ENCODE measurements at places on chromosomes 2 and 18.

GRCh38 chr2:187208199-187208785 is 239.8 kb downstream of the CALCRL start:
- no peak for DNase-seq

DNA sequence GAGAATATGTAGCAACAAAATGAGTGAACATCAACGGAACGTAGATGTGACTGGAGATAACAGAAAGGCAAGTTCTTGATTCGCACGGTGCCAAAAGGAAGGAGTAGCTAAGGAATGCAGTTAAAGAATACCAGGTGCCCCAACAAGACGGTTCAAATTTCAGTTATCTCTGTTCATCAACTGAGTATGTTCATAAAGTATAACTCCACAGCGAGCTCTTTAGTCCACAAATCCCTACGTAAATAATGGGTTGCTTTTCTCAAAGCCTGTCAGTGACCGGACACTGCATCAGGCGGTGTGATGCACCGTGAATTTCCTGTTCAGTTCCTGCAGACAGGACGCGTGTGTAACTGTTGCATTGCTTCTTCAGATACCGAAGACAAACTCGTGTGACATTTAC is 91.8 kb downstream of the NOL10 start:
- DNase-seq: no peak

DNA sequence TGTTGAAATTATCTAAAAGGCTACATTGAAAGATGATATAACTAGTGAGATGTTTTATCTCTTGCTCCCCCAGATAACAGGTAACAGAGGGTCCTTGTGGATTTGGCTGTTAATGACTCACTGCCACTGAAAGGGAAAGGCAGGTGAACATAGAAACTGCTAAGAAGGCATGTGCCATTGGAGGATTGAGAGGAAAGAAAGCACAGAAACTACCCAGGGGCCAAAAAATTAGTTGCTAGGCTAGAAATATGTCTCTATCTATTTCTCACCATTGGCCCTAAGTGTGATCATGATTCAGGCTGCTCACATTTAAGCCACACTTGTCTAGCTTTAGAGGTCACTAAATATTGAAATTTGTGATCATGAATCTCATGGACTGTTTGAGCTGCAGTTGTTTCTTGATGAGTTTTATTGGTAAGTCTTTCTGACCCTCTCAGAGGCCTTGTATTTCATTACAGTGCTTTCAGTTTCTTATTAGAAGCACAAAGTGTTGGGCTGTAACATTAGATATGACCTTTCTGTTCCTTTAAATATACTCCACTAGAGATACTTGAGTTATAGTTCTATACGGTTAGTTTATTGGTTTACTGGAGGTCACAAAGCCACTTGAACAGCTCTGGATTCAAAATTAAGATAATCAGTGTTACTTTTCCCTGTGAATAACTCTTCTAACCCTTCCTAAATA is 26.2 kb downstream of the NAB1 start:
- no peak for DNase-seq

DNA sequence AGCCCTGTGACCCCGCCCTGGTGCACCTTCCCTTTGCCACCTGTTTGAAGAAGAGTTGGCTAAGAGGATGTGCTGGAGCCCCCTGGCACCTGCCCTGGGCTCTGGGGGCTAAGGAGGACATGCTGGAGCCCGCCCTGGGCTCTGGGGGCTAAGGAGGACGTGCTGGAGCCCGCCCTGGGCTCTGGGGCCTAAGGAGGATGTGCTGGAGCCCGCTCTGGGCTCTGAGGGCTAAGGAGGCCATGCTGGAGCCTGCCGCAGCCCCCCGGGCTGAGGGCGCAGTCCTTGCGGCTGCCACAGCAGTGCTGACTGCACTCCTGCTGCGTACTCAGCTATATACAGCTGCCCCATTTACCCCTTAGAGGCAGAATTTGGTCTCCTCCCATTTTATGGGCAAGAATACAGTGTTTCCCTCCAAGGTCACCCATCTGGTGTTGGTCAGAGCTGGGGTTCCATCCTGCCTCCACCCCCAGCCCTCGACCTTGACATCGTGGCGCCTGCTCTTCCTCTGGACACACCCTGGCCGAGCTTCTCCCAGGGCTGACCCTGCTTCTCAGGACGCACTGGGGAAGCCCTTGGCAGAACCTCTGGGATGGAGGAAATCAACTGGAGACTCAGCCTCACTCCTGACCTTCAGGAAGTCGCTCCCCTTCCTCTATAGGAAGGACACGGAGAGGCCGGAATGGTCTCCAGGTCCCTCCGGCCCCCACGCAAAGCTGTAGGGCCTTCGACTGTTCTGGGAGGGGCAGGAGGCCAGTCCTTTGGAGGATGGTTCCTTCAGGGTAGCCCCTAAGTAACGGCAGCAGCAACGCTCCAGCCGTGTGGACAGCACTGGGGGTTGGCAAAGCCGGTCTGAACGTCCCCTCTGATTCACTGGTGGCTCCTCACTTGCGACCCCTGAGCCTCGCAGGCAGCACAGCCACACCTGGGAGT is 65.0 kb upstream of the HPCAL1 start:
- no peak for DNase-seq

DNA sequence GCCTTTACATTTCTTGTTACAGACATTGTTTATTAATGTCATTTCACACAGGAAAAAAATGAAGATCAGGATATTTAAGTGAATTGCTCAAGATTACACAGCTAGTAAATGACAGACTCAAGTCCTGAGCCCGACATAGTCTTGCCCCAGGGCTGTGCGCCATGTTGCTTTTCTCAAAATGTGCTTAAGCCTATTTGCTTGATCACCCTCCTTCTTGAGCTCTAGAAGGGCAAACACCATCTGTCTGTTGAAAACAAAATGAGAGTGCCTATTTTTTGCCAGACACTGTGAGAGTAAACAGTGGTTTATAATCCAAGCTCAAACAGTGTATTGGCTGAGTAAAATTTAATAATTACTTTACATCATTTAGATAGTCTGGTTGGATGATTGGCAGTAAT is 34.8 kb upstream of the HNMT start:
- no peak for DNase-seq

DNA sequence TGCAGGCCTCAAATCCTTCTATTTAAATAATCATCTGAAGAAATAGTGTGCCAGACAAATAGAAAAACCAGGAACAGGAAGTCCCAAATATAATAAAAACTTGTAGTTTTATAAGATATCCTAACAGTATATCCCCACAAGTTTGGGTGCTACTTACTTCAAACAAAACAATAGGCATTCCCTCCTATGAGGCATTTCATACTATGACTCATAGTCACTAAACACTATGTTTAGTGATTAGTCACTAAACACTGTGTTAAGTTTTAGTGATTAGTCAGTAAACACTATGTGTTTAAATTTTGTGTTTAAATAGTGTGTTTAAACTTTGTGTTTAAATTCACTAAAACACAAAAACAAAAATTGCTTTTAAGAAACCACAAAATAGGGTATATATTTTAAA is 407.0 kb upstream of the CDH19 start:
- peak; percentile 61 for DNase-seq

Measured in epithelial cell of proximal tubule (primary cell).